ENCODE measurements at places on chromosomes 2 and 18. TPM values are rescaled to one million over a fixed set of nuclear protein-coding genes. Genes with fewer than 3 reads are reported as not detected.

- DNase-seq, result no peak
Measured at GRCh38 chr2:21070341-21071257, 26.7 kb upstream of the APOB start.

DNA sequence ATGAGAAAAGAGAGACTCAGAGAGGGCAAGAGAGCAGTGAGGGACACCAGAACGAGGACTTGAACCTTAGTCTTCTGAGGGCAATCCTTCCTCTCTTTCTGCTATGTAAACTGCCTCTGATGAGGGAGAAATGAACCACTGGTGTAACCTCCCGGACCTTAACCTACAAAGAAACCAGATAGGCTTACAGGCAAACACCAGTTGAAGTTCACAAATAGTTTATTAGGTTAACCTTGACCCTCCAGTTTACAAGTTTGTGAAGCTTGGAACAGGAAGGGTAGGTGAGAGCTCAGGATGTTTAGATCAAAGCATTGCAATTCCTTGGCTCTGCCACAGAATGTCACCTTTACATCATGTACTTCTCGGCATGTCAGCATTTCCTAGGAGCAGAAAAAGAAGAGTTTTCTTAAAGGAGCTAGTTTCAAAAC is 486.4 kb upstream of the SPRED2 start:
- DNase-seq, result no peak

DNA sequence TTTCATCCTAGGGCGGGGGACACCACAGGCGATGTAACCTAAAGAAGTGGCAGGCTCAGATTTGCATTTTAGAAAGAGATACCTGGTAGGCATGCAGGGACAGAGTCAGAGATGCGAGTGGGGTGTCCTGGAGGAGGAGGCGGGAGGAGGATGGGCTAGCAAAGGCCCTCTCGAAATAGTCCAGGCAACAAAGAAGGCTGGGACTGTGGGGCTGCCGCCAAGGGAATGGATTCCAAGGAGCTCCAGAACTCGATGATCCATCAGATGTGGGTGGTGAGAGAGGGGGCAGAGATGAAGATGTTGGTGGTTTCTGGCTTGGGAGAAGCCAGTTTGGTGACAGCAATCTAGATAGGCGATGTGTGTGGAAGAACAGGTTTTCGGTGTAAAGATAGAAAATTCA is 12.5 kb upstream of the INPP5D start:
- no peak for DNase-seq

GRCh38 chr2:191114403-191114886 is 36.3 kb downstream of the STAT4 start:
- no peak for DNase-seq

GRCh38 chr2:7574385-7574784 is 657.2 kb downstream of the RNF144A start:
- DNase-seq, result no peak

- DNase-seq, result no peak
Measured at GRCh38 chr18:2908166-2908945, 61.5 kb downstream of the EMILIN2 start.

DNA sequence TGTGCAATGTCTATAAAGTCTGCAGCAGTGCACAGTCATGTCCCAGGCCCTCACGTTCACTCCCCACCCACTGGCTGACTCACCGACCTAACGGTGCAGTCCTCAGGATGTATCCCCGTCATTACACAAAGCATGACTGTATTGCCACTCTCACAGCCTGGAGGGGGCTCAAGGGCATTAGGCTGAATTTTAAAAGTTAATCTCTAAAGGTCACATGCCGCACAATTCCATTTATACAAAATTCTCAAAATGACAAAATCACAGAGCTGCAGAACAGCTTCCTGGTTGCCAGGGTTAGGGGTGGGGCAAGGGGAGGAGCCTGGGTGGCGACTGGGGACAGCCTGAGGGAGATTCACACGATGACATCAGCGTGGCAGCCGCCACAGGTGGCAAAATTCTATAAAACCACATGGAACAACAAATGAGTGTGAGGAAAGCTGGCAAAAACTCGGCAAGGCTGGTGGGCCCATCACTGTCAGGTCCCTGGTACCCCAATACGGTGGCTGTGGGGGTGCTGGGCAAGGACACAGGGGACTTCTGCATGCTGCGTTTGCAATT is 97.6 kb downstream of the NDUFA10 start:
- no peak for DNase-seq

DNA sequence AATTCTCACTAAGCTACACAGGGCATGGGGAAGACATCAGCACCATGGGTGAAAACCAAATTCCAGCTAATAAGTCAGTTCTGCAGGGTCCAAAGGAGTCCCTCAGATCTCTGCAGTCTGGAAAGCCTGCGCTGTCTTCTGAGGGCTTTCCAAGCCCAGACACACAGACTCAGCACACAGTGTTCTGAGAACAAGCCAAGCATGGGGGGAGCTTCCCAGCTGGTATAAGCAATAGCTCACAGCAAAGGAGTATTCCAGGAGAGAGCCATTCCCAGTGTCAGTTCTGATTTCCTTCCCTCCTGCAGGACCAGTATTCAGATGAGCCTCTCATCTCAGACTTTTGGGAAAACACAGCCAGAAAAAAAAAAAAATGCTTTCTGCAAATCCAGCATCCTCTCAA is 370.8 kb downstream of the TNS1 start:
- DNase-seq, result peak; percentile 93

DNA sequence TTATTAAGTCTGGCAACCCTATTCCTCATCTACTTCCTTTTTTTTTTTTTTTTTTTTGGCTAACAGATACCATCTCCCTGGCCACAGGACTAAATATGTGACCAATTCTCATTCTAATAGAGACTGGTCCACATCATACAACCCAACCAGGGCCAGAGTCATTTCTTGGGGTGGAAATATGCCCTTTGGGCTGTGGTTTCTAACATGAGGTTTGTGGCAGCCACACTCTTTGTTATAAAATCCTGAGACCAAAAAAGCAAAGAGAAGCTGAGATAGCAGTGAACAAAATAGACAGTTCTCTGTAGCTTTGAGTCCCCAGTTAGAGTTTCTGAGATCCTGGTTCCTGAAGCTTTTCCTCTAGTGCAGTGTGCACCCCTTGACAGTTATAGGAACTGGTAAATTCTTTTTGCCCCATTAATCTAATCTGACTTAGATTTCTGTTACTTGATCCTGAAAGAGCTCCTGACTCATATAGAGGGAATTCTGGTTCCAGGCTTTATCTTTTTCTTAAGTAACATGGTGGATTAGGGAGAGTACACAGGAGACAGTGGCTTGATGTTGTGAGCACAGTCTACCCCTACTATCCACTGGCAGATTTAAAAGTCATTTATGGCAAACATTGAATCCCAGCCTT is 86.8 kb downstream of the MAIP1 start:
- DNase-seq, result no peak

- DNase-seq, result peak; percentile 48
Measured at GRCh38 chr18:32469691-32470459, 807 bp downstream of the GAREM1 start.

DNA sequence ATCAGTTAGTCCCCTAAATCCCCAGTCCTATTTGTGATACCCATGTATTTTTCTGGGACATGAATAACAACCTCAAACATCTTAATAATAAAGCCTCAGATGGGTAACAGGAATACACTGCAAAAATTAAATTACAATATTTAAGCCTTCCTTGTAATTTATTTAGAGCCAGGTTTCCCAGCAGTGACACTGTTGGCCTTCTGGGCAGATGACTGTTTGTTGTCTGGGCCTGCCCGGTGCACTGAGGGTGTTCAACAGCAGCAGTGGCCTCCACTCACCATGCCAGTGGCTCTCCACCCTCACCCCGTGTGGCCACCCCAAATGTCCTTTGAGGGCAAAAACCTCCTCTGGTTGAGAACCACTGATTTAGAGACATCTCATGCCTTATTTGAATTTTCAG is 270.2 kb upstream of the SIX3 start:
- DNase-seq, result no peak

The INSIG2 gene
- 15.1 TPM for total RNA-seq

The ICA1L gene
- 15.5 TPM for total RNA-seq

The FECH gene
- total RNA-seq, result 129 TPM

The GKN1 gene
- not detected for total RNA-seq
